Naive thymus-derived CD4-positive, alpha-beta T cell (primary cell): ENCODE measurements at places on chromosomes 7 and 10.

- no peak for DNase-seq
Measured at GRCh38 chr7:112395893-112396292, 54.4 kb upstream of the IFRD1 start.

DNA sequence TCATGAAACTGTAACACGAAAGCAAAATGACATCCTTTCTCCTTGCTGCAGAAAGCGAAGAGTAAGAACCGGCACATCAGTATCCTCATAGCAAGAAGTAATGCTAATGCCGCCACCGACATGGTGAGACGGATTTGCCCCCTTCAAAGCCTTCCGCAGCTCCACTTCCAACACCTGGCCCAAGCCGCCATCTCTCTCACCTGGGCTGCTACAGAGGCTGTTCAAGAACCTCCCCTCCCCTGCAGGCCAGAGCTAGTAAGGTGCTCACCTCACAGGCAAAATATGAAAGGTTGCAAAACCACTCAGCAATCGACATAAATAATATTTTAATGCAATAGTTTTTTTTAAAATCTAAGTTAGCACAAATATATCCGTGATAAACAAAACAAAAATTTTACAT lies 123.9 kb upstream of the FRMD4A start:
- DNase-seq, result no peak

DNA sequence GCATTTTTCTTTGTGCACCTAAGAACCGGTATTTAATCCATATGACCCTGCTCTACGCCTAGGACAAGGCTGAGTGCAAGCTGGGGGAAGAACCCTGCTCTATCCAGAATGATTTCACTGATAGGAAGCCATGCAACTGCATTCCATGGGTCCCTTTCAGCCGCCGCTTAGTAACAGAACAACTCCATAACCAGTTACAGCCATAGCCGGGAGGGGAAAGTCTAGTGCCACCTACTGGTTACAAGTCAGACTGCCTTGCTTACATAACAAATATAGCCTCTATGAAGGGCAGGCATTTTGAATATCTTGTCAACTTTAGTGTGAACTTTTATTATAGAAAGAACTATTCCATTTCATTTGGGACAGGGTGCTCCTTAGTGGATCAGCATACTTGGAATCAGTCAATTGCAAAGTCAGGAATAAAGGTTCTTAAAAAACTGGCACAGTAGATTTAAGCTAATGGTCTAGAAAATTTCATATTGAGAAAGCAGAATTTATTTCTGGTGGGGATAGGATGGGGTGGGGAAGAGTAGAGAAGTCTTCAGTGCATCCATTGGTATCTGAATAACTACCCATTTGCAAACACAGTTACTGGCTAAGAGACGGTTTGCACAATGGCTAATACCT lies 521.7 kb downstream of the ADRA2A start:
- DNase-seq, result peak; percentile 24

GRCh38 chr7:40899636-40900507 lies 765.1 kb downstream of the SUGCT start:
- DNase-seq, result no peak

GRCh38 chr7:10355816-10356215 lies 617.9 kb upstream of the PHF14 start:
- no peak for DNase-seq

DNA sequence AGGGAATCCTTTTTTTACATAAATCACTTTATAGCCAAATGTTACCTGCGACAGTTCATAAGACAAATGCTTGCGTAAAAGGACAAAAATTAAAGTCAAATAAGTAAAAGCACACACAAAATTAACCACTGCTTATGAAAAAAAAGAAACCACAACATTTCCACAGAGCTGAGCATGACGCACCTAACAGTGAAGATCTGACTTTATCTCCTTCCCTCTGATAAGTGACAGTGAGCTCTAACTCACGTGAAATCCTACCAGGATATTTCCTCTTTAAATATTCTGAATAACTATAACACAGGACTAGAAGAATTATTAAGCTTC lies 225.5 kb downstream of the SFMBT2 start:
- peak; percentile 70 for DNase-seq

DNA sequence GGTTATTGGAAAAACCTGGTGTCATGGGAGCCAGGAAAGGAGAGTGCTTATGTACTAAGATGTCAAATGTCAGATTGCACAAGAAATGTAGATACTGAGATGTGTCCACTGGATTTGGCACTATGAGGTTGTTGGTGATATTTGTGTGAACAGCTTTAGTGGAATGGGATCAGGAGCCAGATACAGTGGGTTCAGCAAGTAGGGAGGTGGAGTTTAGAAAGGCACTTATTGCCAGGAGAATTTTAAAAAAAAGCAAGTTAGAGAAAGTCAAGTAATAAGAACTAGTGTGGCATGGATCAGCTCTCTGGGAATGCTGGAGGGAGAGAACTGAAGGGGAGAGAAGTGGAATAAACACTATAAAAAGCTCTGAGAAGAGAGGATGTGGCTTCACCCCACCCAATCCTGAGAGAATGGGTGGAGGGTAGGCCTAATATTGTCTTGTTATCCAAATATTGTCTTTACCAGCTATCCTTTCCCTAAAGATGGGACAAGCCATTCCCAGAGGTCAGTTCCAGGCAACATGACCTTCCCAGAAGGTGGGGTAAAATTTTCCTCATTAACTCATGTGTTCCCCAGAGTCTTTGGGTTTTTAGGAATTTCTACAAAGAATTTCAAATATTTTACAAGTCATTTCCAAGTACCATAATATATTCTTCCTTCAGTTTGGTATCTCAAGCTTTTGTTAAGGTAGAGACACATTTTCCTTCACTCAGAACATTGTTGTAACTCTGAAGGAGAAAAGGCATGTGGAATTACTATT lies 42.3 kb downstream of the ENTPD1 start:
- no peak for DNase-seq

- DNase-seq, result no peak
Measured at GRCh38 chr10:62390497-62391176, 16.5 kb downstream of the ZNF365 start.

DNA sequence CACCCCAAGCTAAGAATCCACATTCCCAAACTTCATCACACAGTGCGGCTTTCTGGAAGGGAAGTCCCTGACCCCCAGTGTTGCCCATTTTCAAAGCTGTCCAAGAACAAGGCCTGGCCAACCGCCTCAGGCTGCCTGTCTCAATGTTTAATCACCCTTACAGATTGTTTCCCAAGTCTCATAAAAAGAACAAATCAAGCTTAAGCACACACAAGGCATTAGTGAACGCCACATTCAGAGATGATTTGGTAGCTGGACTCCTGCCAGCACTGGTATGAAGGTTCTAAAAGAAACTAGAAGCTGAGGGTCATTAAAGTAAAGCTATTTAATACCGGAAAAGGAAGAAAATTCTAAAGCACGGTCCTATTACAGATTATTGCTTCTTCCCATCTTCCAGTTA lies 35.6 kb downstream of the C10orf90 start:
- no peak for DNase-seq
